ENCODE measurements at places on chromosomes 13 and 19.

- no peak for DNase-seq
Observed at GRCh38 chr13:77980592-77980991, 62.0 kb upstream of the EDNRB start.

DNA sequence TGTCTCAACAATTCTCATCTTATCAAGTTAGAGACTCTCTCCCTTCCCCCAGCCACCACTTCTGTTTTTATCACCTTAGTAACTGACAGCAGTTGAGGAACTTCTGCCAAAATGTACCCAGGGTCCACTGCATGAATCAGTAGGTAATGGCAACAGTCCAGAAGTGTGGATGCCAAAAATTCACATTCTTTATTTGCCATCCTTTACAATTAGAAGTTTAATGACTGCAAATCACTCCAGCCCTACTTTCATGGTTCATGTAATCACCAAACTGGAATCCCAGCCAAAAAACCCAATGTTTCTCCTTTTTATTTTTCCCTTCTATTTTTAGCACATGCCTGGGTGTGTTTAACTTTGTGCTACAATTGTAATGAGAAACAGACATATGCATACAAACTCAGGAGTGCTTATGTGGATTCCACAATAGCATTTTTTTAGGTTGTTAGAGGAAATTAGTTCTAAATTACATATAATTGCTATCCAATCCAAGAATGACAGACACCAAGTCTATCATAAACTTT is 243.5 kb downstream of the RGCC start:
- DNase-seq, result no peak

- DNase-seq, result peak; percentile 53
Observed at GRCh38 chr19:17292301-17293074, 10.7 kb downstream of the ABHD8 start.

GRCh38 chr13:47066226-47066625 is 169.4 kb upstream of the HTR2A start:
- no peak for DNase-seq

GRCh38 chr19:3516675-3517207 is 10.6 kb downstream of the FZR1 start:
- DNase-seq, result no peak

GRCh38 chr19:21612403-21612872 is 107.0 kb downstream of the ZNF429 start:
- no peak for DNase-seq

DNA sequence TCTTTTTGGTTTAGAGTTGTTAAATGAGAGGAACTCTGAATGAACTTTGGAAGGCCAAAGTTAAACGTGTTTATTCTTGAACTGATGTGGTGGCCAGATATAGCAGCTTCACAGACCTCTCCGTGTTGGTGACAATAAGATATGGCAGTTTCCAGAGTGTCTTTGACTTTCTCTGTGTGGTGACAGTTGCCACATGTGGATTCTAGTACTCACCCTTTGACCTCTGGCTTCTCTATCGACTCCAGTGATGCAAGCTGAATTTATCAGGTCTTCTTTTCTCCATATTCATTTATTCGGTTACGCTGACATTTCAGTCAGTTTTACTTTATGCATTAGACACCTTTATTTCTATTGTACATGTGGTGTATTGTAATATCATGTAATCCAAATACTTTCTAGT is 1469.5 kb downstream of the SLITRK1 start:
- DNase-seq, result no peak

DNA sequence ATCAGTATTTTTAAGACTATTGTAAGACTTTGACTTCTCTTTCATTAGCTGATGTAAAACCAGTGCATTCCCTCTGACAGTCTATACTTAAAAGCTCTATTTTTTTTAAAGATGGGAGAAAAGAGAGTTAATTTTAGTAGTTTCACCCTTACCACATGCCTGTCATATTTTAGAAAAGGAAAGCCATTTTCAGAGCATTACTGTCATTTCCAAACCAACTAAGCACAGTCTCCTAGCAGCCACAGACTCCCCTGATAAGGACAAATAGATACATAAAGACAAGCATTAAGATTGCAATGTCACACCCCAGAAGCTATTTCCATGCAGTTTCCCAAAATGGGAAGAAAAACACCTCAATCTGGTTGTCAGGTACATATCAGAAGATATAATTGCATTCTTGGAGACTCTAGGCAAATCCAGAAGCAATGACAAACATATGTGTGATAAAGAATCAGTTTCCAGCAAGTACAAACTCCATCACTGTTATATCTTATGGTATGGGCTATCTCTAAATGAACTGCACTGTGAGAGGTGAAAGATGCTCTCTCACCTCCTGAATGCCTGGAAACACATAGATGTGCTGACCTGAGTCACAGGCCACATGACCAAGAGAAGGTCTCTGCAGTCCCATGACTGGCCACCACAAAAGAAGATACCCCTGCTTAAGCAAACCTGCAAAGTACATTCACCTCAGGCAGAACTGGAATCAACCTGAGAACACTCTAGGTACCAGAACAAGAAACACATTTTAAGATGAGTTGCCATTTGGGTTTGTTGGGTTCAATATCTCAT is 303.3 kb downstream of the POU4F1 start:
- no peak for DNase-seq

GRCh38 chr13:21759463-21759862 is 88.6 kb downstream of the FGF9 start:
- DNase-seq, result no peak

GRCh38 chr13:113399755-113400149 is 35.8 kb upstream of the GRTP1 start:
- no peak for DNase-seq

- DNase-seq, result no peak
Observed at GRCh38 chr19:53545271-53546065, 7.5 kb downstream of the ZNF331 start.

DNA sequence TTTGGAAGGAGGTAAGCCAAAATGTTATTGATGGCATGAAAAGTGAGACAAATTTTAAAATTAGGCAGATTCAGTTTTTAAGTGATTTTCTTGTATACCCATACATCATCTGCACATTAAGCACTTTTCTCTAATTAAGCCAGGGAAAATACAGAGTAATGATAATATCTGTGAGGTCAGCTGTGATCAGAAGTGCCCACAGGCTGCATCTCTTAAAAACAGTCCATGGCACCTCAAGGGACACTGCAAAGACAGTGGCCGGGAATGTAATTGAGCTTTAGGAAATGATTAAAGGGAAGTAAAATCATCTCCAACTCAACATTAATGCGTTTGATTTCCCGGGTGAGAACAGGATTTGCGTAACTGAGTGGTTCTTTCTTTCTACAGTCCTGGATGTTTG is 2.0 kb downstream of the COL4A1 start:
- DNase-seq, result no peak

- DNase-seq, result no peak
Observed at GRCh38 chr19:48351341-48351752, 12.4 kb downstream of the TMEM143 start.

DNA sequence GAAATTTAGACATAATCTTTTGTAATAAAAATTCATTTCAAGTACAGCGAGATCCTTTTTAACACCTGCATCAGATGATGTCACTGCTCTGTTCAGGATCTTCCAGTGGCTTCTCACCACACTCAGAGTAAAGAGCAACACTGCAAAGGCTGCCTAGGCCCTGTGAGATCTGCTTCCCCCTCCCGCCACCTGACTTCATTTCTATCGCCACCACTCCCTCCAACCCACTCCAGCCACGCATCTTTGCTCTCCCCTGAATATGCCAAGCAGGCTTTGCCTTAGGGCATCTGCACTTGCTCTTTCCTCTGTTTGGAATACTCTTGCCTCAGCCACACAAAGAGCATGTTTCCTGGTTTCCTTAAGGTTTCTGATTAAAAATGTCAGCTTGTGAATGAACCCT is 58.3 kb downstream of the MBNL2 start:
- no peak for DNase-seq

GRCh38 chr19:511101-511851 is 4.0 kb downstream of the TPGS1 start:
- peak; percentile 80 for DNase-seq

DNA sequence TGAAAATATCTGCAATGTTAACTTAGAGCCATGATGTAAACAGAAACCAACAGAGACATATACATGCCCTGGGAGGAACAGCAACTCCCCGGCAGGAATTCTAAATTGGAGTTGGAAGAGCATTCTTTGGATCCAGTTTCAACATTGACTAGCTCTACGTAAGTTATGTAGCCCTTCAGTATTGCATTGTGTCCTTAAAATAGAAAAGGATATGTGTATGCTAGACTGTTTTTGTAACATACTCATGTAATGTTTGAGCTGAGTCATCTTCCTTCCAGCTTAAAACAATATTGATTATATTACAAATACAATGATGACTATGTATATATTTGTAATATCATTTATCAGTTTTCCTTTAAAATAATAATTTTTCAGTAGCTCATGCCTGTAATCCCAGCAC is 1422.2 kb upstream of the PCDH20 start:
- DNase-seq, result no peak

DNA sequence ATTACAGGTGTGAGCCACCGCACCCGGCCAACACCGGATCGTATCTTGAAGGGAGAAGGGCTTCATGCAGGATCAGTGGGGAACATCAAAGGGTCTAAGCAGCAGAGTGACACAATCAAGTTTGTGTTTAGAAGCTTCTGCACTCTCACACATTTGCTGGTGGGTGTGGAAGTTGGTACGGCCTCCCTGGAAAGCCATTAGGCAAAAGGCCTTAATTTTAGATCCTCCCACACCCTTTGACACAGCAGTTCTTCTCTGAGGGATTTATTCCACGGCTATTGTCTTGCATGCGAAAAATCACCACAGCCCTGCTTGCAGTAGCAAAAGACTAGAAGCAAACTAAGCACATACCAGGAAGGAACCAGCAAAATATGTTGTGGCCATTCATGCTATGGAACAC is 18.3 kb upstream of the SLC1A5 start:
- DNase-seq, result no peak

- DNase-seq, result no peak
Observed at GRCh38 chr13:24911133-24911908, 147.4 kb downstream of the RNF17 start.

DNA sequence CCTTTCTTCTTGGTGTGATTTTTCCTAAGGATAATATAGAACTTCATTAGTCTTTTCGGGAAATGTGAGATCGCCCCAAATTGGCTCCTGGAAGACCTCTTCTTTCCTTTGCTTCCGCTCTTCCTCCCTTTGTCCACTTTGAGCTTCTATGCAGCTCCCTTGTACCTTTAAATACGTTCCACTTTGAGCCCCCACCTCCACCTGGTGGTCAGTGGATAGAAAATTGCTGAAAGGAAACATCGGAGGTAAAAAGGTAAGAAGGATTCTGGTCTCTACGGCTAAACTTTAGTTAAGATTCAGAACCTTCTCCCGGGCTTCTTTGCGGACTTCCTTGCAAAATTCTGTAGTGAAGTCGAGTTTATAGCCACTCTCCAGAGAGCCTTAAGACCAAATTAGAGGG is 55.0 kb upstream of the TM9SF2 start:
- no peak for DNase-seq

DNA sequence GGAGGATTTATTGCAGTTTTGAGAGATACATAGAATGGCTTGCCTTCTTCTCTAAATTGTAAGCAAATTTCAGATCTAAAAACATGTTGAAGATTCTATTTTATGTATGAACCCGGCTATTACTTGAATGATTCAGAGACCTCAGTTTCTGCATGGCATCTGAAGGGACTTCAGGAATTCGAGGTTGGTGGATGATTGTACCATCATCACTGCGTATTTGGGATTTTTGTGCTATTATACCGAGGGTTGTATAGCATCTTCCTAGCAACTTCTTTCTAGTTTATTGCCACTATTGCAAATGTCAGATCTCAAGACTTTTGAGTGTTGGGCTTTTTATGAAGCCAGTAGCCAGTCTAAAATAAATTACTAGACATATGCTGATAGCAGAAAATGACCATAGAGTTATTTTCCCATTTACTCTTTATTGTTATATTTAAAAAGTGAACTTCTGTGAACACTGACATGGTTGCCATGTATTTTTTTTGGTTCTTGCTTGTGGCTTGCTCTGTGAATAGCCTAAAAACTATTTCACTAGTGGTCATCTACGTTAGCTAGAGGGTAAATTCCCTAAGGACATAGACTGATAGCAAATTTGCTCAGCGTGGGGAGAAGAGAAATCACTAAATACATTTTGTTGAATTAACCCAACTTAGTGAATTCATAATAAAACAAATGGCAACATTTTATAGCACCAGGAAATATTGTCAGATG is 70.6 kb upstream of the KLF12 start:
- DNase-seq, result no peak

DNA sequence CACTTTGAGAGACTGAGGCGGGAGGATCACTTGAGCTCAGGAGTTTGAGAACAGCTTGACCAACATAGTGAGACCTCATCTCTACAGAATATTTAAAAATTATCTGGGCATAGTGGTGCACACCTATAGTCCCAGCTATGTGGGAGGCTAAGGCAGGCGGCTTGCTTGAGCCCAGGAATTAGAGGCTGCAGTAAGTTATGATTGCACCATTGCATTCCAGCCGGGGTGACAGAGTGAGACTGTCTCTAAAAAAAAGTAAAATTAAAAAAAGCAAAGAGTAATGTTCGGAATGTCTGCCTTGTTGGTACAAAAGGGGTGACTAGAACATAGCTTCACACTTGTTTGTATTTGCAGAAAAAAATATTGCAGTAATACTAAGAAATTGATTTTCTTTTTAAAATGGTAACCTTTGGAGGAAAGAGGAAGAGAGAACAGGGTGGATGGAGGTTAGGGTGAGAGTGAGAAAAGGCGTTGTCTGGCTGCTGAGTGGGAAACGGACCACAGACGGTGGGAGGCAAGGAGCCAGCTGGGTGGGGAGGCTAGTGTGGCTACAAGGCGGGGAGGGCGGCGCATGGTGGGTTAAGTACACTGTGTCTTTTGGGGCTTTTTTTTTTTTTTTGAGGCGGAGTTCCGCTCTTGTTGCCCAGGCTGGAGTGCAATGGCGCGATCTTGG is 10.2 kb downstream of the PPP1R14A start:
- DNase-seq, result no peak

DNA sequence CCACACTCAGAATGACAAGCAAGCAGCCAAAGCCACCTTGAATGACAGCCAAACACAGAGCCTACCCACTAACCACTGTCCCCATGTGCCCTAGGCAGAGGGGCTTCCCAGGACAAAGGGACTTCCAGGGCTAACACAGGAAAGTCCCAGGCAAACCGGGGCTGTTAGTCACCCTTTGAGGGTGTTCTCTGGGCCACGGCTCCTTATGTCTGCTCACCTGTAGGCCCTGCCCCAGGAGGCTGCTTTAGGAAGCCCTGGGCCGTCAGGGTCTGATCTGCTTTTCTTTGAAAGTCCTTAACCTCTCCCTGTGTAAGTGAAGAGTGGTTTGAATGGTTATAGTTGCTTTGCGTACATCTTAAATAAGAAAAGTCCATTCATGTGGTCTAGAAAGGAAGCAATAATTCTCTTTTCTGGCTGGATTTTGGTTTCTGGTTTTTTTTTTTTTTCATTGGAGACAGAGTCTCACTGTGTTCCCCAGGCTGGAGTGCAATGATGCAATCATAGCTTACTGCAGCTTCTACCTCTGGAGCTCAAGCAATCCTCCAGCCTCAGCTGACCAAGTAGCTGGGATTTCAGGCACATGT is 161.4 kb downstream of the EFNB2 start:
- DNase-seq, result no peak

DNA sequence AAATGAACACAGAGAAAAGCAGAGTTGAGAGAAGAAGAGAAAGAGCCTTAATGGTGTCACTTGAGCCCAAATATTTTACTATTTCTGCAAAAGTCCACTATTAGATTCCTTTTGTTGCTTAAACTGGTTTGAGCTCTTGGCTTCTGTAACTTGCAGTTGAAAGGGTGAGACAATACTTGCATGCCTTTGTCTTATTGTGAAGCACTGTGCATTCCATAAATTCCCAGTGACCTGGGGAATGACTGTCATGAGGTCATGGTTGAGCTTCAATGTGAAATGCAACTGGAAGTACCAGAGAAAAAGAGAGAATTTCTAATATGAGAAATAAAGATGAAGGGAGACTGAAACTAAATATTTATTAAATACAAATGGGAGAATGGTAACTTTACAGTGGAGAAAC is 310.9 kb downstream of the TDRD3 start:
- no peak for DNase-seq

All from activated gamma-delta T cell (primary cell).